Muscle of back (tissue), 13 donors: ENCODE measurements at places on chromosomes 7 and 10. TPM values are rescaled to one million over a fixed set of nuclear protein-coding genes. Genes with fewer than 3 reads are reported as not detected.
A peak's percentile ranks its signal among the peaks of the same experiment; 100 is the strongest.

Gene GOLGA7B
- polyA plus RNA-seq = 0.21 TPM

Gene GSTK1
- polyA plus RNA-seq = 84.1 TPM

Gene TMEM184A
- polyA plus RNA-seq = 1.0 TPM

Gene SAP25
- 4.9 TPM for polyA plus RNA-seq

Gene ENO4
- polyA plus RNA-seq = 0.39 TPM

- no peak for DNase-seq
Observed at GRCh38 chr10:61120805-61121204, 176.8 kb upstream of the RHOBTB1 start.

- peak; percentile 72 for DNase-seq
Observed at GRCh38 chr10:79488336-79488735, 24.0 kb upstream of the EIF5AL1 start.

DNA sequence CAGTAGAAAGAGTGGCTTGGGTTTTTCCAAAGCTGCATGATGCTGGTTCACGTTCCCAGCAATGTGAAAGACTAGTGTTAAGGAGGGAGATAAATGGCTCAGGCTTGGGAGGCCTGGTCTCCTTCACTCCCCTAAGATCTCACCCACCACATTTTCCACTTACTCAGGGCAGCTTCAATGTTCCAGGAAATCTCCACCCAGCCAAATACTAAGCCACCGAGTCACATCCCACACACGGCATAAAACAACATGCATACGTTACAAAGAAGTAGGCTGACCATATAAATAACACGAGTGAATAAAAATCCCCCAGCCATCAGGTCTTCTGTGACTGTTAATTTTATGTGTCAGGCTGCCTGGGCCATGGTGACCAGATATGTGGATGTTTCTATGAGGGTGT is 303.5 kb downstream of the SFMBT2 start:
- no peak for DNase-seq

DNA sequence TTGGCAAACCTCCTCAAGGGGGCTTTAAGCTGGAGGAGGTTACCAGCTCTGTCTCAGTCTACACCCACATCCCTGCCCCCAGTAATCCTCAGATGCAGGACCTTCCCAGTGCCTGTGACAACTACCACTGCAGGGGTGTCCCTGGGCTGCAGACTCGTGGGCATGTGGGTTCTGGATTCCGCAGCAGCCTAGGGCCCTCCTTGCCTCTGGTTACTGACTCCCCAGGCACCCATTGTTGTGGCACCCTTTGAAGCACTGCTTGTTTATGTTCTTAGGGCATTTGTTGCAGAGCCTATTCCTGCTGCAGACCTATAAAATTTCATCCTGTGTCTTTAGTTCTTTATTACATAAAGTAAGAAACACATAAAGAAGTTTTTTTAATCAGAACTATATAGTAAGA is 51.1 kb upstream of the GJD4 start:
- DNase-seq = no peak

- no peak for DNase-seq
Observed at GRCh38 chr7:102916426-102916825, 3.6 kb downstream of the LRRC17 start.

DNA sequence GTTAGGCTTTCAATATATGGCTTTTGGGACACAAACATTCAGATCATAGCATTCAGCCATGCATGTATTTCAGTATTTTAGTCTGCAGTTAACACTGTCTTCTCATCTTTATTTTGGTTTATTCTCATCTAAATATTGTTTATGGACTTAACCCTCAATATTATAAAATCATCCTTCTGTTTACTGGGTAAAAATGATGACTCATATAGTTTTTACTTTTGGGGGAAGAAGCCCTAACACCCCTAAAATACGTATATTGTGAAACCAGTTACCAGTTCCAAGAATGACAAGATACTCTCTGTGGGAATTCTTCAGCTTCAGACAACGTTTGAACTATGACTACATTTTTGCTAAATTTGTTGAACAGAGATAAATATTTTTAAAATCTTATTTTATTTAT is 505.4 kb downstream of the LRMDA start:
- DNase-seq = no peak

GRCh38 chr10:95309958-95310357 is 19.2 kb upstream of the PDLIM1 start:
- no peak for DNase-seq

- DNase-seq = no peak
Observed at GRCh38 chr7:1823376-1824150, 153.5 kb downstream of the ELFN1 start.

GRCh38 chr7:46058086-46058823 is 137.2 kb upstream of the IGFBP3 start:
- DNase-seq = no peak

GRCh38 chr10:89217057-89217990 is 10.2 kb upstream of the CH25H start:
- peak; percentile 79 for DNase-seq

GRCh38 chr10:44039599-44039998 is 345.3 kb downstream of the CXCL12 start:
- no peak for DNase-seq

GRCh38 chr10:88039496-88040200 is 176.2 kb downstream of the PTEN start:
- no peak for DNase-seq

- DNase-seq = no peak
Observed at GRCh38 chr7:98956469-98956868, 78.1 kb downstream of the TRRAP start.

GRCh38 chr10:1175956-1176565 is 119.9 kb downstream of the WDR37 start:
- no peak for DNase-seq

GRCh38 chr7:142797391-142798377 is 26.9 kb downstream of the PRSS2 start:
- DNase-seq = no peak
